Sigmoid colon (tissue), 7 donors: ENCODE measurements at places on chromosomes 13 and 19. TPM values are rescaled to one million over a fixed set of nuclear protein-coding genes. Genes with fewer than 3 reads are reported as not detected.

DNA sequence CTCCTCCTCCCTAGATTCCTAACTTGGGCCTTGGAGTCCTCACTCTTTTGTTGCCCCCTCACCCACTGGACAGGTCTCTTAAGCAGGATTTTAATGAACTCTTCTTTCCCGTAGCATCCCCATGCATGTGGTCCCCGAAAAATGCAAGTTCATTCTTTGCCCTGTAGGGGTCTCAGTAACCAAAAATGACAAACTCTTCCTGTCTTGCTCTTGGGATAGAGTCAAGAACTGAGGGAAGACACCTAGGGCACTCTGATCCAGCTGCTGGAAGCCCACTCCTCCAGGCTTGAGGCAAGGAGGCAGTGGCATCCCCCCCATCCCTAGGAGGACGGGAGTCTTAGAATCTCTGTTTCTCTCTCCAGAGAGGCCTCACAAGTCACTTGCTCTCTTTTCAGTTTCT lies 987.0 kb downstream of the DIAPH3 start:
- no peak for DNase-seq

- DNase-seq, result no peak
These were observed 290.4 kb downstream of the TEX29 start for GRCh38 chr13:111610879-111611278.

DNA sequence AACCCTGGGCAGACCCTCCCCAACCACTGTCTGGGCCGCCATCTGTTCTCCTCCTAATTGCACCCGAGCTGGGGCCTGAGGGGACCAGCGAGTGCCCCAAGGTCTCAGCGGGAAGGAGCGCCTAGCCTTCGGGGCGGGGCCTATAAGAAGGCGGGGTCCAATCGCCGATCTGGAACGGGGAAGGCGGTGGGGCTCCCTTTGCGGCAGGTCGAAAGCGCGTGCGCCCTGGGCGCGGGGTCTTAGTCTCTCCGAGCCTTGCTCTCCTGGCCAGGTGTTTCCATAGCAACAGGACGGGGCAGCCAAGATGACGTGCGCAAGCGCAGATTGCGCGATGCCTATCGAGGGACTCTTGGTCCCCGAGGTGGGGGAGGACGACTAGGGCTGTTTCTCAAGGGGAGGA lies 2.8 kb downstream of the MAST1 start:
- no peak for DNase-seq

DNA sequence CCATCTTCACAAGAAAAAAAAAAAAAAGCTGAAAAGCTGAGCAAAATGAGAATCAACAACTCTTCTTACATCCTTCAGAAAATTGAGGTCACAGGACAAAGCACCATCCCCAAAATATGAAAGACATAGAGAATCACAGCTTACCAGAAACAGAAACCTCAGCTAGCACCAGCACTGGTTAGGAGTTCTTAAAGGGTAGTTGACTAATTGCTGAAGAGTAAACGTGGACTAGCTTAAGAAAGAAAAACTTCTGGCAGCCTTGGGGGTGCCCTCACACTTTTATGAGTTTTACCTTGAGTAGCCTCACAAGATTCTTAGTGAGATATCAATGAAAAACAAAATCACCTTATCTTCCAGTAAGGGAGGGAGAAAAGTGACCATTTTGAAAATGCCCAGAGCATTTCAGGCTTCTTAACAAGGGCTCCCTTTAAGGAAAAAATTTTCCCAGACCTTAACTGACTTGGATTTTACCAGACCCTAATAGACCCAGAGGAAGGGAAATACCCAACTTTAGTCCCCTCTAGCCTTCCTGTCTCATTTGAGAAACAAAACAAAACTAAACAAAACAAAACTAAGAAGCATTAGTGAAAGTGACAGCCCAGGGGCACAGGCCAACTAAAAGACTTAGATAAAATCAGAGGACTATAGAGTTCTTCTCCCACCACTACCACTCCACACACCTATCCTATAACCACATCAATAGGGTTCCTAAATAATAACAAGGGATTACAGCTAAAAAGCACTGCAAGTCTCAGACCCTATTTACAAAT lies 888.6 kb downstream of the DIAPH3 start:
- DNase-seq, result no peak

DNA sequence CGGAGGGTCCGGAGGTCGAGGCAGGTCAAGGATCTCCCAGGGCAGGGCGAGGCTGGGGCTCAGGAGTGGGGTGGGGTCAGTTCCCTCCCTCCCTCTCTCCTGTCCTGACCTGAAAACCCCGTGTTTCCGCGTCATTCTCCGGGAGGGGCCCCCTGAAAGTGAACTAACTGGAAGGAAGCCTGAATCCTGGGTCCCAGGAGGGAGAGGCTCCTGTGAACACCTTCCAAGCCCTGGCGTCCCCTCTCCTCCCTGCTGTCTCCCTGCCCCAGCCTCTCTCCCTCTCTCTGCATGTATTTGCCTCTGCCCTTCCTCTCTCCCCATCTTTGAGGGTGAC lies 741 bp upstream of the CADM4 start:
- DNase-seq, result no peak

DNA sequence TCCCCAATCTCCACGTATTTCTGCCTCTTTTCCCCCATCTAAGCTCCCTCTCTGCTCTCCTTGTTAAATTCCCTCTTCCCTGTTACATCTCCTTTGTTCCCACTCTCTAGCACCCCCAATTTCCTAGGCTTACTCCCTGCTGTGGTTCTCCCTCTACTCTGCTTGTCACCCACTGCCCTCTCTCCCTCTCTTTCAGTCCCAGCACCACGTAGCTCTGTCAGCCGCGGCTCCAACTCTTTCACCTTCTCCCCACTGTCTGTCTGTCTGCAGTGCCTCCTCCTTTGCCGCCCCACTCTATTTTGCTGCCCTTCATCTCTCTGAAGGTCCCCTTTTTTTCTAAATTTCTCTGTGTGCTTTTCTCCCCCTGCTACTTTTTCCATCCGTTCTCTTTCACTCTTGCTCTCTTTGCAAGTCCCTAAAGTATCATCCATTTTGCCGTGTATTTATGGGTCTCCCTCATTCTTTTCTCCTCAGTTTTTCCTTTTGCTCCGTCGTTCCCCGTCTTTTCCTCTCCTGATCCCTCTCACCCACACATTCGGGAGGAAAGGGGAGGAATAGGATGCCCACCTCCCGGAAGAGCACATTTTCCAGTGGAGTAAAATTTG lies 937 bp downstream of the ZNF841 start:
- DNase-seq, result no peak

- no peak for DNase-seq
These were observed 163.0 kb downstream of the FGF9 start for GRCh38 chr13:21833921-21834320.

- no peak for DNase-seq
These were observed 259.9 kb downstream of the FOXO1 start for GRCh38 chr13:40406405-40407120.

GRCh38 chr13:97627566-97627965 lies 193.6 kb downstream of the RAP2A start:
- DNase-seq, result no peak

- no peak for DNase-seq
These were observed 52.9 kb downstream of the MBNL2 start for GRCh38 chr13:97274829-97275649.

DNA sequence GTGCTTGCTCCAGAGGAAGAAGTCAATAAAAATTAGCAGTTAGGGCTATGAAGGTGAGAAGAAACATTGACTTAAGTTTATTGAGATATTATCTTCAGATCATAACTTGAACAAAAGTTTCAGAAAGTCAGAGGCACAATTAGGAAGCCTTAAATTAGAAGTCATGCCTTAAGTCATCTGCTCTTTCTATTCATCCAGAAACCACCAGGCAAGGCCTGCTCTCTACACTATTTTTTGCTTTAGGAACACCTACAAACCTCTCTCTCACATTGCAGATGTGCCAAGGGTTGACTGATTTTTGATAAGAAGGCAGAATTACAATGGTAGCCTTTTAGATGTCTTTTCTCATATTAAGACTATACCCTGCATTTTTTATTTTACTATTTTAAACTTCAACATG lies 268.7 kb downstream of the SPRY2 start:
- no peak for DNase-seq

- DNase-seq, result no peak
These were observed 398.9 kb downstream of the GPC6 start for GRCh38 chr13:93625536-93625935.

GRCh38 chr13:71772361-71772760 lies 94.6 kb downstream of the DACH1 start:
- no peak for DNase-seq

- DNase-seq, result no peak
These were observed 24.4 kb downstream of the ELF1 start for GRCh38 chr13:40994581-40995230.

- no peak for DNase-seq
These were observed 23.2 kb downstream of the PRKD2 start for GRCh38 chr19:46693760-46694159.

- DNase-seq, result no peak
These were observed 4.5 kb downstream of the PPP1R12C start for GRCh38 chr19:55112777-55113569.

DNA sequence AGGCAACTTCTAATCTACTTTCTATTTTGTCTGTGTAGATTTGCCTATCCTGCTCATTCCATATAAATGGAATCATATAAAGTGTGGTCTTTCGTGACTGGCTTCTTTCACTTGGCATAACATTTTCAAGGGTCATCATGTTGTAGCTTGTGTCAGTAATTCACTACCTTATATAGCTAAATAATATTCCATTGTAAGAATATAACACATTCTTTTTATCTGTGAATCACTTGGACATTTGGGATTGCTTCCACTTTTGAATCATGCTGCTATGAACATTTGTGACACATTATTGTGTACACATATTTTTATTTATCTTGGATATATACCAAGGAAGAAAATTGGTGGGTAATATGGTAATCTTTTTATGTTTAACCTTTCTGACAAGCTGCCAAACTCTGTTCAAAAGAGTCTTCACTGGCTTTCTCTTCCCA lies 89.0 kb upstream of the CSNK1A1L start:
- no peak for DNase-seq

DNA sequence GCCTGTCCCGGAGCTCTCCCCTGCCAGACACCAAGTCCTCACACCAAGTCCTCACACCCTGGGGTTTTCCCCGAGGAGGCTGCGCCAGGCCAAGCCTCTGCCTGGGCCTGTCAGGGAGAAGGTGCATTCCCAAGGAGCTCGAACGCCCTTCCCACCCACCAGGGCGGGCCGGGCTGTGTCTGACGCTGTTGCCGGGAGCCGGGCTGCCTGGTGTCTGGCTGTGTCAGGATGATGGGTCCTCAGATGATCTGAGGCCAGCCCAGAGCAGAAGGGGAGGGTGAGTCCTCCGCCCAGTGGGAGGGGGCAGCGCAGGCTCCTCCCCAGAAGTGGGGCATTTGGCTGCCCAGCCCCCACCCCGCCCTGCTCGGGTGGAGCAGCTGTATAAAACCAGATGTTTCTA lies 2.3 kb upstream of the HAS1 start:
- DNase-seq, result peak; percentile 82

DNA sequence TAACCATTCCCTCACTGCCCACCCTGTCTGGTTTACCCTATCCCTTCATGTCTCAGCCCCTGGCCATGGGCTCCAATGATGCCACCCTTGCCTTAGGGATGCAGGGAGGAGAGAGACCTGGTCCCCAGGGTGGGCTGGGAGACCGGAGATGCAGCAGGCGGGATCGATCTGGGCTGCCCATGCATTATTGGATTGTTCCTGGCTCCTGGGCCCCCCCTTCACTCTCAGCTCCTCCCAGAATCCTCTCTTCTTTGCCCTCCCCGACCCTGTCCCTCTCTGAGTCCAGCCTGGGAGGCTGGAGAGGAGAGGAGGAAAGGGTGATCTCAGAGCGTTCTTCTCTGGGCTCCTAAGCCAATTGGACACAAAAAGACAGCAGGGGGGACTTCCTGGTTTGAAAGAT lies 5.8 kb downstream of the KASH5 start:
- DNase-seq, result no peak

GRCh38 chr13:109785892-109786450 lies 412 bp downstream of the IRS2 start:
- DNase-seq, result no peak

DNA sequence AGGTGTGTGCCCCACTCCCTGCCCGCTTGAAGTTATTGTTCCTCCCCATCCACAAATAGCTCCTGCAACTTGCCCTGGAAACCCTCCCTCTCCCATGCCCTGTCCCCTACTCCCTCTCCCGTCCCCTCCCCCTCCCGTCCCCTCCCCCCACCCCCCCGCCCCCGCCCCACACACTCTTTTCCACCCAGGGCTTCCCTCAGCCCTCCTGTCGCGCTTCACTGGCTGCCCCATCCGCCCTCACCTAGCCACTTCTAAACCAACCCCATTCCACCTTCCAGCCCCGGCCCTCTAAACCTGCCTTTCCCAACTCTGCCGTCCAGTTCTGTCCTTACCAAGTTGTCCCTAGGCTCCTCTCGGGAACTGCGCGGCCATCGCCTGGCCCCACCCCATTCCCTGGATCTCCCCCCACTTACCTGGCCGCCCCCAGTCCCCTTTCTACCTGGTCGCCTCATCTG lies 993 bp downstream of the RGL3 start:
- no peak for DNase-seq

DNA sequence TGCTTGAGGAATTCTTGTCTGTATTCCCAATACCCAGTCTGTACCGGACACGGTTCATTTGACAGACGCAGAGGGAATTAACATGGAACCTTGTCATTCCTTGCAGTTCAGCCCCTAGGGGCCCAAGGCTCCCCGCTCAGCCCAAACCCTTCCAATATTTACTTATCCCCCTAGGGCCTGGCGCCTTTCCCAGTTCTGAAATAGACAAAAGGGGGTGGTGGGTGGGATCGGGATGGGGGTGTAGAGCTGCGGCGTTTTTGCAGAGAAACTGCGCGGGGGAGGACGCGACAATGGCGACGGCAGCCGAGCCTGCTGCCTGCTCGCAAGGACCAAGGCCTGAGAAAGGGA lies 583 bp downstream of the AKAP8L start:
- peak; percentile 78 for DNase-seq

DNA sequence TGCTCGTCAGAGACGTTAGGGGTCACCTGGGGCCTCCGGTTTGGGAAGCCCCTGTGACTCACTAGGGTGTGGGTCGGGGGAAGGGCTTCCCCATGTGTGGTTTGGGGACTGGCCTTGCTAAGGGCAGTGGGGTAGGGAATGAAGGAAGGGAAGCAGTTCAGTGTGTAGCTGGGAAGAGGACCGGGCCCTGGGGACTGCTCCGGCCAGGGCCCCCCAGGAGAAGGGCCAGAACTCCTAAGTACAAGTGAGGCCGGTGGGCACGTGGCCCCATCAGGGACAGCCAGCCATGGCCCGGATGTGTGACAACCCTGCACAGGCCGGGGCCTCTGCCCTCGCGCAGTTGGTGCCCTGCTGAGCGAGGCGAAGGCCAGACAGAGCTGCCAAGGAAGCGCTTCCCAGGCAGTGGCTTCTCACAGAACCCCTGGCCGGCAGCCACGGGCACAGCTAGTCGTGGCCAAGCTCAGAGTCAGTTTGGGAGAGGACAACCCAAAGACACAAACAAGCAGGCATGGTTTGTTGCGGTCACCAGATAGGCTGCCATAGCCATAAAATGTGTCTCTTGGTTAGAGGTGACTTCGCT lies 25.7 kb downstream of the TEX29 start:
- no peak for DNase-seq

- DNase-seq, result no peak
These were observed 36.0 kb downstream of the PABPC3 start for GRCh38 chr13:25131881-25132420.

- no peak for DNase-seq
These were observed 78.5 kb downstream of the PCDH9 start for GRCh38 chr13:67151652-67152051.

Gene PRTN3
- not detected for total RNA-seq

Gene FCHO1
- total RNA-seq, result 3.6 TPM

Gene VSTM1
- not detected for total RNA-seq

Gene PDE4C
- 1.8 TPM for total RNA-seq

Gene GPR4
- total RNA-seq, result 0.71 TPM

Gene SULT2B1
- total RNA-seq, result 0.82 TPM

Gene ATP4B
- total RNA-seq, result not detected
